ENCODE measurements at places on chromosomes 12 and 14.

GRCh38 chr12:93318720-93319522 lies 58.8 kb upstream of the NUDT4 start:
- no peak for DNase-seq

- DNase-seq: no peak
These were observed 183.6 kb downstream of the ERC1 start for GRCh38 chr12:1174659-1175058.

- DNase-seq: no peak
These were observed 294.6 kb downstream of the FLRT2 start for GRCh38 chr14:85824526-85824925.

GRCh38 chr14:84468153-84468552 lies 1061.8 kb upstream of the FLRT2 start:
- no peak for DNase-seq

- no peak for DNase-seq
These were observed 215.6 kb upstream of the USP15 start for GRCh38 chr12:62044450-62045135.

DNA sequence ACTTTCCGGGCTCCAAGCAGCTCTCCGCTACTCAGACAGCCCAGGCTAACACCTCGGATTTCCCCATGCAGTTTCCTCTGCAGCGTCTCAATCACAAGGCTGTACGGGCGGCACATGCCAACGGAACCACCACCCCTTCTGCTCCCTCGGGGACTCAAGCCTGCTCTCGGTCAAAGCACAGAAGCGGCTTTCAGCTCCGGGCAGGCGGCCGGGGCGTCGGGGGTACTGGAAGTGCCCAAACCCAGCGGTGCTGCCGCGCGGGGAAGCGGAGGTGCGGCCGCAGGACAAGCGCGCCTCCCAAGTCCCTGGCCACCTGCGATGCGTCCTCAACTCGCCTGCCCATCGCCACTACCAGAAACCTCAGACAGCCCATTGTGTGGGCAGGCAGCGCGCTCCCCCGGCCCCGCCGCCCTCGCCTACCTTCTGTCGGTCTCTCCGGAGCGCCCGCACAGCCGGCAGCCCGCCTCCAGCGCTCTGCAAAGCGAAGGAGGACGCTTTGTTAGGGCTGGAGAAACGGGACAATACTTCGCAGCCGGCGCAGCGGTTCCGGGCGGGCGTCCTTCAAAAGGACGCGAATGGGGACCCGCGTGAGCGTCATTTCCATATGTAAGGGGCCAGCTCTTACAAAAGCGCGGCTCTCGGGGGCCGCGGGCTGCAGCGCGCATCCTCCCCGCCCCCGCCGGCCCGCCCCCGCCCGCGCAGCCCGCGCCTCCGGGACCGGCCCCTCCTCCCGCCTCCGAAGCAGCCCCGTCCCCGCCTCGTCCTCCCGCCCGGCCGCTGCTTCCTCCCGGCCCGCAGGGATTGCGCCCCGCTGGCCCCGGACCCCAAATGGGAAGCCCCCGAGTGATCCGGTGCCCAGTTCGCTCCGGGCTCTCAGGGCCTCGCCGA lies 674 bp downstream of the NIN start:
- peak; percentile 55 for DNase-seq

- DNase-seq: peak; percentile 89
These were observed at the start of gene B4GALNT1 for GRCh38 chr12:57632958-57633840. Gene B4GALNT1 (minus strand): TSS chr12:57633201. CDS start chr12:57632132, 1,069 bp downstream.

GRCh38 chr14:61563880-61564617 lies 131.3 kb upstream of the HIF1A start:
- no peak for DNase-seq

- no peak for DNase-seq
These were observed 116.8 kb downstream of the WIF1 start for GRCh38 chr12:65004270-65004669.

- DNase-seq: peak; percentile 89
These were observed 683 bp downstream of the CIPC start for GRCh38 chr14:77098529-77099353.

DNA sequence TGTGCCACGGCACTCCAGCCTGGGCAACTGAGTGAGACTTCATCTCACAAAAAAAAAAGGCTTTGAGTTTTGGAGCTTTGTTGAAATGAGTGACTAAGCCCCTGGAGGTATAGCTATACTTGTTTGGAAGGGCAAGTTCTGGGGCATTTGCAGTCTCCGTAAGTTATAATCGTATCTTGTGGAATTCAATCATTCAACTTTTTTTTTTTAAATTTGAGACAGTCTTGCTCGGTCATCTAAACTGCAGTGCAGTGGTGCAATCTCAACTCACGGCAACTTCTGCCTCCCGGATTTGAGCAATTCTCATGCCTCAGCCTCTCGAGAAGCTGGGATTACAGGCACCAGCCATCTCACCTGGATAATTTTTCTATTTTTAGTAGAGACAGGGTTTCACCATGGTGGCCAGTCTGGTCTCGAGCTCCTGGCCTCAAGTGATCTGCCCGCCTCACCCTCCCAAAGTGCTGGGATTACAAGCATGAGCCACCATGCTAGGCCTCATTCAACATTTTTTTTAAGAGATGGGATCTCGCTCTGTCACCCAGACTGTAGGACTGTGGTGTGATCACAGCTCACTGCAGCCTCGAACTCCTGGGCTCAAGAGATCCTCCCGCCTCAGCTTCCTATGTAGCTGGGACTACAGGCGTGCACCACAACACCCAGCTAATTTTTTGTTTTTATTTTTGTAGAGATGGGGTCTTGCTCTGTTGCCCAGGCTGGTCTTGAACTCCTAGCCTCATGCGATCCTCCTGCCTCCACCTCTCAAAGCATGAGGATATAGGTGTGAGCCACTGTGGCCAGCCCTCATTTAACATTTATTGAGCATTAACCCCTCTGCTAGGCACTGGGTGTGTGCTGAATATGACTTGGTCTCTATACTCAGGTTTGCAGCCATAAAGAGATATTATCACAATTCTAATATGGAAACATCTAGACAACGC lies 133.7 kb upstream of the MAP1LC3B2 start:
- DNase-seq: no peak

GRCh38 chr12:71036526-71036925 lies 116.0 kb upstream of the PTPRR start:
- DNase-seq: no peak

- DNase-seq: no peak
These were observed 42.8 kb upstream of the NUAK1 start for GRCh38 chr12:106181401-106182114.

- DNase-seq: no peak
These were observed 12.4 kb downstream of the KRT71 start for GRCh38 chr12:52540531-52540930.

DNA sequence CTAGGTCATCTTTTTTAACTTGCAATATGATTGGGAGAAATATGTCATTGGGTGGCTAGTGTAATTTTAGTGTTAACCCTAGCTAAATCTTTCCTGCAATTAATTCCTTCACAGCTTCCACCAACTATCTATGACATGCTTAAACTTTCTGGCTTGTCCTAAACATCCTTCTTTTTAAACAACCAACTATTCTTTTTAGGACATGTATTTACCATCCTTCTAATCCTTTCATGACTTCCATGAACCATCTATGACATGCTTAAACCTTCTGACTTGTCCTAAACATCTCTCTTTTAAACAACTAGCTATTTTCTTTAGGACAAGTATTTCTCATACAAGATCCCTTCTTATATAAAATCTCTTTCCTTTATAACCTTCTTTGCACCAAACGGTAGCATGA lies 179.6 kb upstream of the PDZRN4 start:
- DNase-seq: no peak

DNA sequence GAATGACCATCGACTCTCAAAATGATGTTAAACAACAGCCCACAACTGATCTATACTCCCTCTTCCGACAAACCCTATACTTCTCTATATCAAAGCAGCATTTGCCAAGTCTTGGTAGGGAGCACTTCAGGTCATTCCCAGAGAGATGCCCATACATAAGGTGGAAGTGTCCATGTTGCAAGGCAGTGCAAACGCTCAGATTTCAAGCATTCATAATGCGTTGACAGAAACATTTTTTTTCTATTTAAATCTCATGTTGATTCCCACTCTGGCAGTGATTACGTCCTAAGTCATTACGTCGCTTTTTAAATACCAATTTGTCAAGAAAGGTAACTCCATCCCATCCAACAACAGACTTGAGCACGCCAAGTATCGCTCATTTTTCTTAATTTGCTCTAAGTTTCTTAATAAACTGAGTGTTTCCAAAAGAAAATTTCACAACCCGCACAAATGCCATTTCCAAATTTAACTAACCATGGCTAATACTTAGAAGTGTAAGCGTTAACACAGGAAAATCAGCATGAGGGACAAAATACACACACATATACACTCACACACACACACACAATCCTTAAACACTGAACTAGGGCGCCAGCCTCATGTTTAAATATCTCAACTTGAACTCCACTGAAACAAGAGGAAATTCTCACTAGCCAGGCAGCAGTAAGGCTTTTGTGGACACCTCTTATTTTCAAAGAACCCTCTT lies 1.1 kb downstream of the GXYLT1 start:
- DNase-seq: peak; percentile 10

GRCh38 chr12:42766026-42766425 lies 176.5 kb upstream of the PRICKLE1 start:
- no peak for DNase-seq

GRCh38 chr14:51666826-51667225 lies 15.1 kb downstream of the FRMD6 start:
- DNase-seq: no peak

DNA sequence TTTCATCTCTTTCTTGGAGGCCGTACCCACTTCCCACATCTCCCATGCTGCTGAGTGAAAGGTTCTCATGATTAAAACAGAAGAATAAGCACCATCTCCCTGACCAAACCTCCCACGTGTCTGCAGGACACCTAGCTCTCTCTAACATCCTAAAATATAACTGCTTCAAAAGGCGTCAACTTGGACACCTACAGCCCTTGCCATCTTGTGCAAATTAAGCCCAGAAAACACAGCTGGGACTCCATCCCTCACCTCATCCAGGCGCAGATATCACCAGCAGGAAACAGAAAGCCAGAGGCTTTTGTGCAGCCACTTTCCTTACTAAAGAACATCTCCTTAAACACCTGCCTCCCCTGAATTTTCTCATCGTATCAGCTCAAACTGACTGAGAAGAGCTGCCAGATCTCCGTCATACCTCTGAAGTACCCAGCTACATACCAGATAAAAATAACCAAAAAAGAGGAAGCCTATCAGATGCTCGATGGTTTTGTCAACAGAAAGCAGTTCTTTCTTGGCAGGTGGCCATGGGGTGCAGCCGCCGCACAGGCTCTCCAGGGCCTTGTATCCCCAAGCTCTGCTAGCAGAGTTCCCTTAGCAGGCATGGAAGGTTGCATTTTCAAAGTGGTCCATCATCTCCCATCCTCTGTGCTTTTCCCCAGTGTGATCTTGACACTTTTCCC lies 28.8 kb downstream of the MAP3K9 start:
- DNase-seq: no peak

DNA sequence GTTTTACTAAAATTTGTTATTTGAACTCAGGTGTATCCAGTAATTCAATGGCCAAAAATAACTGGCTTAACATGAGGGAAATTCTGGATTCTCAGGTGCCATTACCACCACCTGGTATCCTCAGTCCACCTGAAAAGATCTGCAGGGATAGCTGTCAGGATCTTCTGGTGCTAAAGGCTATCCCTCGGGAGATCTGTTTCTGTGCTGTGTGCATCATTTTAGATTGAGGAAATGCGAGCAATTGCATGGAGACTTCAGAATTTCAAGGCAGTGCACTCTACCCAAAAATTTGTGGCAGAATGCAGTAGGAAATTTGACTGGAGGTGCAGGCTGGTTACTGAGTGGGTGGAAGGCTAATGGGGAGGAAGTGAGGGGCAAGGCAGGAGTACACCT lies 26.4 kb downstream of the ZCCHC8 start:
- no peak for DNase-seq

- no peak for DNase-seq
These were observed 195.5 kb downstream of the FOXA1 start for GRCh38 chr14:37399517-37399916.

DNA sequence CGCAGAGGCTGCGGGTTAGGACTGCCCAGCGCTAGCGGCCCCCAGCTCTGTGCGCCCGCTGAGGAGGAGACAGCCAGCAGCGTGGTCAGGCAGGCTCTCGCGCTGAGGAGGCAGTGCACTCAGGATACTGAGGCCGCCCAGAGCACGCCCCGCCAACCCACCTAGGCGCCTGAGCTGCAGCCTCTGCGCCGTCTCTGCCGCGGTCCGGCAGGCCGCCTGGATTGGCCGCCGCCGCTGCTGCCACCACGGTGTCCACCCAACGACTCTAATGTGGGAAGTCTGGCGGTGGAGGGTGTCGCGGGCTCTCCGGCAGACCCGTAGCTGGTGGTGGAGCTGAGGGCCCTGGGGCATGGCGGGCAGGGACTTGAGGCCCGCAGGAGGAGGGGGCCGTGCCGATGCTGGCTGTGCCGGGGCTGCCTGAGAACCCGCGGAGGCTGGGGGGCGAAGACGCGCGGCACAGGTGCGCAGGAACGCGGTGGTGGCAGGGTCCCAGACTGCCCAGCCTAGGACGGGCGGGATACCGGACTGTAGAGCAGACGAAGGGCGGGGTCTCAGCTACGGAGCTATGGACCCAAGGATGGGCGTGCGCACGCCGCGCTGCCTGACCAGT lies 69.9 kb downstream of the ASCL4 start:
- DNase-seq: peak; percentile 23

DNA sequence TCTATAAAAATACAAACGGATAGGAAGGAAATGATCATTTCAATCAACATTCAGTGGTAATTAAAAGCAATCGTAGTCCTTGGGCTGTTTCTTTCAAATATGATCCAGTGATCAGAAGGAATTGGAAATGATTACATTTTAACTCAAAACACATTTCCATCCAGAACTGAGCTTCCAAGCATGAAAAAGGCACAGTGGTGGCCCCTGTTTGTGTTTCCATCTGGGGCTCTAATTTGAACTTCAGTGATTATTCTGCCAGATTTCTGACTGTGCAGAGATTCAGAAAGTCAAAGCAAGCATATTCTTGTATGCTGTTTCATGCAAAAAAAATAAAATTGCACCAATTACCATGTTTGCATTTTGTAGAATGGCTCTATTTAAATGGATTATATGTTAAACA lies 157.0 kb upstream of the LMNTD1 start:
- no peak for DNase-seq
